ENCODE measurements at places on chromosomes 12 and 14. TPM values are rescaled to one million over a fixed set of nuclear protein-coding genes. Genes with fewer than 3 reads are reported as not detected.

DNA sequence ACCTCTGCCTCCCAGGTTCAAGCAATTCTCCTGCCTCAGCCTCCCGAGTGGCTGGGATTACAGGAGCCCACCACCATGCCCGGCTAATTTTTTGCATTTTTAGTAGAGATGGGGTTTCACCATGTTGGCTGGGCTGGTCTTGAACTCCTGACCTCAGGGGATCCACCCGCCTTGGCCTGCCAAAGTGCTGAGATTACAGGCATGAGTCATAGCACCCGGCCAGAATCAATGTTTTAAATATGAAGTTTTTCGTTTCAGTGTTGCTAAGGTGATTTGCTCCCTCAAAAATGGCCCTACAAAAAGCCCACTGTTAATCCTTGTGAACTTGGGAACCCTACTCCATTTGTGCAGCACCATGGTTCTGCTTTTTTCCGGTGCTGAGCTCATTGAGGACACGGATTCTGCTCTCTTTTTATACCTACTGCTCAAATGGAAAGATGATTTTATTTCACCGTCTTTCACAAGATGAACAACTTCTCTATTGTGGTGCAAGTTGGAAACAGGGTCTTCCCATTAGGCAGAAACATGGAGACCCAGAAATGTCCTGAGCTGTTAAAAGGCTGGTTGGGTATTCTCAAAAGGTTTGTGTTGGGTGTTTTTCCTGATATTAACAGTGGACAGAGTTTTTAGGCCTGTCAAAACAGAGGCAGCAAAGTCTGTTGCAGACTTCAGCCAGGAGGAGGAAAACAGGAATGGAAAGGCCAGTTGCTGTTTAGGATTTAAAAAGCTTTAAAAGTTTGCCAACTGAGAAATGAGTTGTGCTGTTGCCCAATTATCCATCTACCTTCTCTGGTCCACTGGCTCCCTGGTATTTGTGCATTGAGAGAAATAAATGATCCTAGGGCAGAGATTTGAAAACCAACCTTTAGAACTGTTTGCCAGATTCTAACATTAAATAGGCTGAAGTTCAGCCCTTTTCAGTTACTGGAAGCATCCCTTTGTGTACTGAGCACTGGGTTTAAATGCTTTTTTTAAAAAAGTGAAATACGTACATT is 85.8 kb downstream of the ATP23 start:
- DNase-seq, result no peak
- H3K4me1 ChIP-seq, result no peaks in the 10 kb centered on the region
- no peaks in the 10 kb centered on the region for H3K36me3 ChIP-seq
- H3K27me3 ChIP-seq, result no peaks in the 10 kb centered on the region
- H3K27ac ChIP-seq, result no peak overlapping the region
- H3K4me3 ChIP-seq, result no peak overlapping the region

Gene STON2
- total RNA-seq, result not detected

- no peaks in the 10 kb centered on the region for H3K36me3 ChIP-seq
- H3K27me3 ChIP-seq, result no peaks in the 10 kb centered on the region
- H3K27ac ChIP-seq, result no peak overlapping the region
Measured at GRCh38 chr14:75067212-75067611, 2.2 kb upstream of the ZC2HC1C start.

GRCh38 chr12:50922820-50923219 is 29.5 kb upstream of the HIGD1C start:
- H3K27ac ChIP-seq, result peak overlapping the region; percentile 99
- no peak for DNase-seq
- peaks cover 57% of the 10 kb centered on the region for H3K4me1 ChIP-seq
- H3K27me3 ChIP-seq, result no peaks in the 10 kb centered on the region
- peak overlapping the region; percentile 52 for H3K4me3 ChIP-seq

- no peak overlapping the region for H3K4me3 ChIP-seq
- H3K27ac ChIP-seq, result no peak overlapping the region
- no peak for DNase-seq
- H3K36me3 ChIP-seq, result no peaks in the 10 kb centered on the region
- no peaks in the 10 kb centered on the region for H3K4me1 ChIP-seq
- no peaks in the 10 kb centered on the region for H3K27me3 ChIP-seq
Measured at GRCh38 chr12:47034661-47035060, 44.8 kb upstream of the PCED1B start.
